NCI-H748 treated with DMSO at 0.1 percent for 48 hours (cell line): ENCODE measurements at places on chromosomes 12 and 14.

DNA sequence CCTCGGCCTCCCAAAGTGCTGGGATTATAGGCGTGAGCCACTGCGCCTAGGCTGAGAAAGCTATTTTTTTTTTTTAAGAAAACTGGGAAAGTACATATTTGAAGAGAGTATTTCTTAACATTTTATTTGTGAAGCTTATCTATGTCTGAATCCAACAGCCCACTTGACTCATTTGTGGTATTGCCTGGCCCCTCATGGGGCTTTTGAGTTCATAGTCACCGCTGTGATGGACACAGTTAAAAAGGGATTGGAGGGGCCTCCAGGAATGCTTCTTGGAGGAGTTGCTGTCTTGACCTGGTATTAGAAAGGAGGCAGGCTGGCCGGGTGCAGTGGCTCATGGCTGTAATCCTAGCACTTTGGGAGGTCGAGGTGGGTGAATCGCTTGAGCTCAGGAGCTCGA lies 26.5 kb downstream of the BCL7A start:
- no peak for DNase-seq

DNA sequence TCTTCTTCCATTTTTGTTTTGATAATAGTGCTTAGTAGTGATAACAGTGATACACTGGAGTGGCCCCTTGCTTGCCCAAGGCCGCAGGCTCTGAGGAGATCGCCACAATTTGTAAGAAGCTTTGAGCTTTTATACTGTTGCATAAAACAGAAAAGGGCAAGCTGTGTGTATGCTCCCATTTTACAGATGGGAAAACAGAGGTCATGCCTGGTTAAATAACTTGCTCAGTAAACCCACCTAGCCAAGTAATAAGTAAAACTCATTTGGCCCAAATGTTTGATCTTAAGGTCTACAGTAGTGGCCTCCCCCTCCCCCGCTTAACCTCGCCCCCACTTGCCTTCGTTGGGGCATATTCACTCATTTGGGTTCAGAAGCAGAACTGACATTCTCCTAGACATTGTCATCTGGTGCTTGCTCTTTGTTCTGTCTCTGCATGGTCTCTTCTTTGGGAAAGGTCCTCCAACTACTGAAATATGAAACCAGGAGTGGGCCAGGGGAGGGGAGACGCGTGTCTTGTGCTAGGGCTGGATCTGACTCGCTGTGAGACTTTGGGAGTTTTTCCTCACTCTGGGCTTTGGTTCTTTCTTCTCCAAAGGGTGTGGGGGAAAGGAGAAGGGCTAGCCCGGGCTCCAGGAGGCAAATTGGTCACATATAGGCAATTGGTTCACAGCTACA lies 88.1 kb downstream of the PAPOLA start:
- no peak for DNase-seq

GRCh38 chr12:15829949-15830348 lies 40.8 kb upstream of the EPS8 start:
- DNase-seq, result no peak

DNA sequence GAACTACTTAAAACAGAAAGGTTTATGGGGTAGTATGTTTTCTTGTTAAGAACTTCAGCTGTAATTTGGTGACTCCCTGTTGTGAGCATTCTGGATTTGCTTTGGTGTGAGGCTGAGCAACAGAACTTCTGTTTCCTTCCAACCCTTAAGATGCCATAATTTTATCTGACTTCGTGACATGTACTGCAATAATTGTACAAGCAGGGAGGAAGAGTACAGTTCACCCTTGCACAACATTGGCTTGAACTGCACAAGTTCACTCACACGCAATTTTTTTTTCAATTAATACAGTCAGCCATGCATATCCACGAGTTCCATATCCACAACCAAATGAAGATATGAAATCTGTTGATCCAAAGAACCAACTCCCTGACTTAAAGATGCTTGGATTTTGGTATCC lies 42.9 kb upstream of the ANKS1B start:
- DNase-seq, result no peak

DNA sequence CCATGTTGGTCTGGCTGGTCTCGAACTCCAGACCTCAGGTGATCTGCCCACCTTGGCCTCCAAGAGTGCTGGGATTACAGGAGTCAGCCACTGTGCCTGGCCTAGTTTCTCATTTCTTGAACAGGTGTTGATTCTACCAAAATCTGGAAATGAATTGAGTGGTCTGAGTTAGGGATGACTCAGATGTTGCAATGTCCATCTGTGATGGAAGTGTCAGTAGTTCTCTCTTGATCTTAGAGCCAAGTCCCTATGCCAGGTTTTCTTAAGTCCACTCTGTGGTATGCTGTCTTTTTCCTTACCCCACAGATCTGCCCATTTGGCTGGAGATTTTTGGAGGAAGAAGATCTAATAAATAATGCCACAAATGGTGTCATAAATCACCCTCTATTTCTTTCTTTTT lies 12.6 kb downstream of the SNAPC1 start:
- no peak for DNase-seq

DNA sequence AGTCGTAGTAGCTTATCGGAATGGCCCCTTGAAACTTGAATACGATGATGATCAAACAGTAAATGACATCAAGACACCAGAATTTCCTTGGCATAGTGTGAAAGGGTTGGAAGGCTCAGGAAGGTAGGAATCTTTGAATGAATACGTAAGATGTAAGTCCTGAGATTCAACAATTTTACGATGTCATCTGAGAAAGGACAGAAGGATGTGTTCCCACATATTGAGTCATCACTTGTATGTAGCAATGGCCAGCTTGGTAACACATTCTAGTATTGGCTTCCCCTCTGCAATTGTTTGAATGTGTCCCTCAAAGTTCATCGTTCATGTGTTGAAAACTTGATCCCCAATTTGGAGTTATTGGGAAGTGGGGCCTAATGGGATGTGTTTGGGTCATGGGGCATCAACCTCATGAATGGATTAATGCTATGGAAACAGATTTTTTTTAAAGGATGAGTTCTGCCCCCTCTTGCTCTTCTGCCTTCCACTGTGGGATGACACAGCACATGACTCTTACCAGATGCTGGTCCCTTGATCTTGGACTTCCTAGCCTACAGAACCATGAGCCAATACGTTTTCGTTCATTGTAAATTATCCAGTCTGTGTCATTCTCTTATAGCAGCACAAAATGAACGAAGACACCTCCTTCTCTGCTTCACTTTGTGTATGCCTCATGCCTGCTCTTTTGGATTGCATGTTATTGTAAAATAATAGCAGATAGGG lies 284.6 kb downstream of the BCAT1 start:
- DNase-seq, result no peak

DNA sequence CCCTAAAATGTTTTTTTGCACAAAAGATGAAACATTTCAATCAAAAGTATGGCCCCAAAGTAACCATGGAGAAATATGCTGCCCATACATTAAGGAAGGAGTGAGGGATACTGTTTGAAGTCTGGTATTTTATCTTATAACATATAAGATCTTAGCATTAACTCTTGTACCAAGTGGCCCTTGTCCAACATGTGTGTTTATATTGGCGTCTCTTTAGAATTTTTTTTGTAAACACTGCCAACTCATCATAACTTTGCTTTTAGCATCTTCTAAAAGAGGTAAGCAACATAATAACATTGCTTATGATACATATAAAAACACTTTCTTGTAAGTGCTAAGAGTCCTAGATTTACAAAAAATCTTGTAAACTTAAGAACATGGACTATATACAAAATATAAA lies 419.7 kb downstream of the ADAMTS20 start:
- DNase-seq, result no peak

DNA sequence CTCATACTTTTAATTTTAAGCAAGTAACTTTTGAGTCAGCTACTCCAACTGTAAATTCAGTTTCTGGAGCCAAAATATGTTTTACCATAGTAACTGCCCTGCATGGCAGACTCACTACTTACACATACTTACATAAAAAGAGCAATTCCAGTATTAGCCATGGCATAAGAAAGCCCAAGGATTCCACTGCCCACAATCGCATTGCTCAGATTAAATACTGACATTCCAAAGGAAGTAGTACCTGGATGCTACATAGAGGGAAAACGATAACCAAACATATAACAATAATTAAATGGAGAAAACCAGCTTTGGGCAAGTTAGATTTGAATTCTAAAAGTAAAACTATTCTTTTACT lies 2.2 kb downstream of the SLC38A2 start:
- DNase-seq, result no peak

DNA sequence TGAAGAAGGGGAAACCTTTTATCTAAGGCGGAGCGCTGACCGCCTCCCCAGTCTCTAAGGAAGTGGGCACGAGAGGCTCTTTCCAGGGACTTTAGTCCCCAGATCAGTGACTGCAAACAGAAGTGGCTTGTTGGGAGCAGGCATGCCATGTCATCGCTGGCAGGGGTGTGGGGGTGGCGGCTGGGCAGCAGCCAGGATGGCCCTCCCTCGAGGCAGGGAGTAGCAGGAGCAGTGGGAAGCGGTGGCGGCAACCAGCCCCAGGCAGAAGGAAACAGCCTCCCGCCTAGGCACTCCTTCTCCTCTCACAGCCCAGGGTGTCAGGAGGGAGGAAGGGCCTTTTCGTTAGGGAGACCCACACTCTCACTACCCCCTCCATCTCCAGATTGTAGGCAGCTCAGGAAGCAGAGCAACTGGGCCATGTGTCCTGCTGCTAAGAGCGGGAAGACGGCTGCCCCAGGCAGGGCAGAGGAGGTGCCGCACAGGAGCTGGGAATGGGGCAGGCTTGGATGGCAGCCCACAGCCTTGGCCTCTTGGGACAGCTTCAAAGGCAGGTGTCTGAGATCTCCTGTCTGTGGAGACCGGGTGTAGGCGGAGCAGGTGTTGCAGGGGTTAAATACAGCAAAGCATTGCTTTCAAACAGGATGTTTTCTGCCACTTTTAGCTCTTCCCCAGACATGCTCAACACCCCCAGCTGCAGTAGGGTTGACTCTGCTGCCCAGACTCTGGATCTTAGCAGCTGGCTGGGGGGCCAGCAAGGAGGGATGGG lies 21.8 kb downstream of the VDR start:
- no peak for DNase-seq

- DNase-seq, result no peak
These were observed 179.8 kb downstream of the DPF3 start for GRCh38 chr14:72714094-72714493.

DNA sequence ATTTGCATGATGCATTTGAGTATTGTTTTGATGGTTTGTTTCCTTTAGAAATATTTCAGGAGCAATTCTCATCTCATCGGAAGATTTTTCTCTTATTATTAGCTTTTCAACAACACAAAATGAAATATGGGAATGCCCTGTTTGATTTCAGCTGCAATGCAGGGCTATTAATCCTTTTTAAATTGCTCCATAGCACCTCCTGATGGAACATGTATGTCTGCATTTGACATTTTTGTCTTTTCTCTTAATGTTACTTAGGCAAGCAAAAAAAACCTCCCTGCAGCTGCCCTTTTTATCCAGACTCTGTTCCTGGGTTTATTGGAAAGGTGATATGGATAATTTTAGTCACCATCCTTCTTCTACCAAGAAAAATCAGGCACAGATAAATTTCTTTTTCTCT lies 895.8 kb downstream of the RPS29 start:
- no peak for DNase-seq

- no peak for DNase-seq
These were observed 22.7 kb upstream of the PPM1A start for GRCh38 chr14:60226298-60226697.

DNA sequence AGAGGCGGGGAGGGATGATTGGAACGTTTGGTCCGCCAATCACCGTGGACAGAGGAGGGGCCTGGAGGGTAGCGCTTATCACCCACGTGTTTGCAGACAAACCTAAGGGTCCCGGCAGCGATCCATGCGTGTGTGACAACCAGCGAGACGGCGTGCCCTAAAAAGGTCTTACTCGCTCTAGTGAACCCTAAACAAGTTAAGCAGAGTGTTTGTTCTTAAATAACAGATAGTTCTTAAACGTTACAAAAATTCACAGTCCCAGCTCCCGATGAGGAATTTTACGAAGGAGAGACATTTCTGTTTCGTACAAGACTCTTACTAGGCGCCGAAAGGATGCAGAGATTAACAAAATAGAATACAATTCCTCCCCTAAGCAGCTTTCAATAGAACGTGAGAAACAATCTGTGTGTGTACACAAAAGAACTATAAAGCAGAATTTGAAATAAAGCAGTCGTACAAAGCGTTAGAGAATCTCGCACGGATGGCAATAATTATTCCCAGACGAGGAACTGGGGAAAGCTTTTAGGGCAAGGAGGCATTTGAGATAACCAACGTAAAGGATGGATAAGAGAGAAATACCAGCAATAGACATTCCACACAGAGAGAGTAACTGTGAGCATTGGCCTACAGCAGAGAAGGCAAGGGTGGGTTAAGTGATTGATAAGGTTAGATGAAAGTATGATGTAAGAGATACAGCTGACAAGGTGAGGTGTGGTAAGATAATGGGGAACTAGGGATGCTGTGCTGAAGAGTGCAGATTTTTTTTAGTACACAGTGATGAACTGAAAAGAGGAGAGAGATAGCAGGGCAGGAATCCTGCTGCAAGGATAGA lies 831 bp upstream of the RPS6KA5 start:
- DNase-seq, result no peak

GRCh38 chr12:113683574-113683973 lies 211.9 kb upstream of the LHX5 start:
- DNase-seq, result peak; percentile 42

DNA sequence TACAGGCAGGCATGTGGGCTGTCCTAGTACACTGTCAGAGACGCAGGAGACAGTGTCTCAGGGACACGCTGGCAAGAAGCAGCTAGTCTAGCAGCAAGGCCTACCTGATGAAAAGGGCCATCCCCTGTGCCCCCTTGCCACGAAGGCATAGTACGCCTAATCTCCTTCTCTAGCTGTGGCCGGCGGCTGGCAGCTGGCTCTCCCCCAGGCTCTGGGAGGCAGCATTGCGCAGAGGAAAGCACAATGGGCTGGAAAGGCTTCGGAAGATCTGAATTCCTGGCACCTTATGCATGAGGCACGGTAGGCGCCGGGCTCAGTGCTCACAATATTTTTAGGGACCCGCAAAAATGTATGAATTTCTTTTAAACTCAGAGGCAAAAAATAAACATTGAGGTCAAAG lies 16.0 kb upstream of the PLEKHH1 start:
- DNase-seq, result no peak

GRCh38 chr12:131617179-131617578 lies 93.7 kb upstream of the SFSWAP start:
- DNase-seq, result no peak

DNA sequence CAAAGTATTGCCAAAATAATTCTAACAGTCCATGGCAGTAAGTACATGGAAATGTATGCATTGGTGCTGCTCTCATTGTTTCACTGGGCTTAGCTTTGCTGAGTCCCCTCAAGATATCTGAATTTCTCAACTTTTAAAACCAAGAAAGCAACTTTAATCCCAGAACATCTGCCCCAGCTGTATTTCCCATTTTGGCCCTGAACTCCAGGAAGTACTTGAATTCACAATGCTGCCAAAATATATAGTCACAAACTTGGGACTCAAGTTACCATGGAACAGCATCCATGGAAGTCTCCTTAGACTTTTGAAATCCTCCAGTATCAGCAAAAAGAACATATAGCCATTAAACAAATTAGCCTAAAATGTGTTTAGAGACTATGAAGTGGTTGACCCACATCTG lies 78.5 kb upstream of the FLRT2 start:
- no peak for DNase-seq

GRCh38 chr12:122174155-122174845 lies at the start of gene IL31:
IL31 (minus strand) TSS chr12:122174221; CDS start chr12:122174172, 49 bp downstream.
- no peak for DNase-seq

GRCh38 chr12:25074954-25075353 lies 120.0 kb downstream of the DNAI7 start:
- DNase-seq, result no peak
